Cerebellum (tissue), 4 donors: ENCODE measurements at places on chromosomes 6 and 20.
A peak's percentile ranks its signal among the peaks of the same experiment; 100 is the strongest.

- DNase-seq = no peak
Observed at GRCh38 chr20:18738055-18738454, 75.5 kb upstream of the SCP2D1 start.

DNA sequence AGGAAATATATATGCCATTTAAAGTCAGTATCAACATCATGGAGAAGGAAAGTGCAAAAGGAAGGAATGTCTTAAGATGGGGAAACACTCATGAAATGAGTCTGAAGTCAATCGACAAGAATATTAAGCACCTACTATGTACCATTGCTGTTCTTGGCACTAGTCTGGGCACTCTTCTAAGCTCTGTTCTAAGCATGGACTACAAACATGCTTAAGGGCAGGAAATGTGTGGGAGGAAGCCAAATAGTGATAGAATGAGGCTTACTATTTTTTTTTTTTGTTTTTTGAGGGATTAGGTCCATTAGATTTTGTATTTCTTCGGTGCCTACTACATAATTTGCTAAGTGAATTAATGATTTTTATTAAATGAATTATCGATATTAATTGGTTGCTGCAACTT lies 83.8 kb upstream of the SUPT3H start:
- no peak for DNase-seq

DNA sequence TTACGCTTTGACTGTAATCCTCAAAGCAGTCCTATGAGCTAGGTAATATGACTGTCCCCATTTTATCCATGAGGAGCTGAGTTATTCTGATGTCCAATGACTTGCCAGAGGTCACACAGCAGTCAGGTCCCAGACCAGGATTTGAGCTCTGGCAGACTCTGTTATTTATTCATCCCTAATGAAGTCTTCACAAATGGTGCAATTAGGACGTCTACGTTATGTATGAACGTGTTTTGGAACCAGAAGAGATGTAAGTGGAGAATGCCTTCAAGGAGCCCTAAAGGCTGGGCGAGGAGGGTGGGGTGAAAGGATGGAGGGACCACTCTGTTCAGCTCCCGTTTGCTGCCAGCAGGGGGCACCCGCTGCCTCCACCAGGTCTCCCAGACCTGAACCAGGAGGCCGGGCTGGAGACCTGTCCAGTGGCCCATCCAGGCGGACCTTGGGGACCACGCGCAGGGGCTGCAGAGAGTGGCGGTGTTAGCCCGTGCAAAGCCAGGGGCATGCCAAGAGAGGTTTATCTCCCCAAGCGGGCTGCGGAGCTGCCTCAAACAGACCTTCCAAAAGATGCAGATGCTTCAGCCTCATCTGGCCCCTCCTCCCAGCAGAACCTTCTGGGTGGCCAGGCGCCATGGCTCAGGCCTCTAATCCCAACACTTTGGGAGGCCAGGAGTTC lies 15.2 kb upstream of the ZNF335 start:
- peak; percentile 83 for DNase-seq

GRCh38 chr6:37262446-37263026 lies 4.6 kb upstream of the TMEM217 start:
- DNase-seq = no peak

- DNase-seq = no peak
Observed at GRCh38 chr6:135866445-135867123, 15.1 kb downstream of the PDE7B start.

- DNase-seq = no peak
Observed at GRCh38 chr20:31602779-31603441, 2.2 kb upstream of the ID1 start.

- DNase-seq = no peak
Observed at GRCh38 chr20:881051-881782, 34.9 kb downstream of the ANGPT4 start.

- no peak for DNase-seq
Observed at GRCh38 chr6:159092631-159093030, 47.8 kb upstream of the TAGAP start.

GRCh38 chr20:20299904-20300303 lies 68.0 kb upstream of the INSM1 start:
- DNase-seq = no peak

DNA sequence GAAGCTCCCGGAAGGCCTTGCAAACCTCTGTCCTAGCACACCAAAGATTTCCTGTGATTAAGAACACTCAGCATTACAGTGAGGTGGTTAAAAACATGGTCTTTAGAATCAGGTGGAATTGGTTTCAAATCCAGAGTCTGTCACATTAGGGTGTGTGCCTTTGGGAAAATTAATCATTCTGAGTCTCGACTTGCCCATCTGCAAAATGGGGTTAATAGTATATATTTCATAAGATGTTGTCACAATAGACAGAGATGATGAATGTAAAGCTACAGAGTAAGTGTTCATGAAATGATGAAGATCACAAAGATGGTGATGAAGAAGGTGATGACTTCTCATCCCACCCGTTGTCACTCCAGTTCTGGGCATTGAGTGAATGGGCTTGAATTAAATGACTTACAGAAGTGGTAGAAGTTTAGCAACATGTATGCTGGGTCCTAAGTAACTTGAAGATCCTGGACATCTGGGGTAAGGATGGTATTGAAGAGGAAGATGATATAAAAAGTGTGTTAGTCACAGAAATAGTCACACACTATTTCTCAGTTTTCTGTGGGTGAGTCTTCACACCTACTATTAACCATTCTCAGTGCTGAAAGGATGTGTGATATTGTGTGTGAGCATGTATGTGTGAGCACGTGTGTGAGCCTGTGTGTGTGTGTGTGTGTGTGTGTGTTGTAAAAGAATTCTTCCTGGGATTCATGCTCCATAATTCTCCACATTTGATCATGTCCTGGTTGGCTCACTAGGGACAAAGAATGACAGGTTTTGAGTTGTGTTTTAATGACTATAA lies 28.0 kb upstream of the NEDD9 start:
- DNase-seq = no peak

DNA sequence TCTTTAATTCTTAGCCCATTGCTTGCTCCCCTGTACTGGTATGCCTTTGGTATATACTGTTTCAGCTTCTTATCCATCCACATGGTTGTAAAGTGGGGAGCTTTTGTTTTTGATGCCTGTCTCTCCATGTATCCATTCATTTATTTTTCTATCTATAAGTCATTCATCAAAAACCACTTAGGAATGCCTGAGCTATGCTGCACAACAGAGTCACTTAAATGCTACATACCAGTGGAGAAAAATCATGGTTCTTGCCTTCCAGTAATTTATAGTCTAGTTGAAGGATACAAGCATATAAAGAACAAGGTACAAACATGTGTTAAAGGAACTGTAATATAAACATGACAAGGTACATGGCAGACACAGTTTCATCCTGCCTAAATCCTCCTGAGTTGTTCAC lies 347.3 kb downstream of the NRN1 start:
- DNase-seq = no peak

- no peak for DNase-seq
Observed at GRCh38 chr6:1986454-1987243, 258.8 kb downstream of the GMDS start.

DNA sequence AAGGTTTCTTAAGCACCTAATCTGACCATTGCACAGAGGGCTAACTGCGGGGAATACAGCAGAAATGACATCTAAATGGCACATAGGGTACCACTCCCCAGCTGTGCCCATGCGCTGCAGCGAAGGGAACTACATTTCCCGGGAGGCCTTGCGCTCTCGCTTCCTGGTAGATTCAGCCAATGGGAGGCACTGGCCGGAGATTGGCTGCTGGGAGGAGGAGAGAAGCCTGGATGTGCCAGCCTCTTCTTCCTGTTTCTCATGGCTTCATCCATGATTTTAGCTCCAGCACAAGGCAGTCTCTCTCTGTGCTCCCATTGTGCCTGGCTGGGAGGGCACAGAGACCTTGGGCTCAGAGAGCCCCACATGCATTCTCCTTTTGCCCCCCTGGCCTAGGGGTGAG lies 101.7 kb upstream of the FOXA2 start:
- no peak for DNase-seq
